Stimulated activated CD8-positive, alpha-beta memory T cell treated with anti-CD3 and anti-CD28 coated beads, Interleukin-15, amount 100 ng/mL, for 4 hours (primary cell): ENCODE measurements at places on chromosomes 5 and 9.
A peak's percentile ranks its signal among the peaks of the same experiment; 100 is the strongest.

- DNase-seq = no peak
Measured at GRCh38 chr9:90007516-90008440, 403.0 kb downstream of the GADD45G start.

DNA sequence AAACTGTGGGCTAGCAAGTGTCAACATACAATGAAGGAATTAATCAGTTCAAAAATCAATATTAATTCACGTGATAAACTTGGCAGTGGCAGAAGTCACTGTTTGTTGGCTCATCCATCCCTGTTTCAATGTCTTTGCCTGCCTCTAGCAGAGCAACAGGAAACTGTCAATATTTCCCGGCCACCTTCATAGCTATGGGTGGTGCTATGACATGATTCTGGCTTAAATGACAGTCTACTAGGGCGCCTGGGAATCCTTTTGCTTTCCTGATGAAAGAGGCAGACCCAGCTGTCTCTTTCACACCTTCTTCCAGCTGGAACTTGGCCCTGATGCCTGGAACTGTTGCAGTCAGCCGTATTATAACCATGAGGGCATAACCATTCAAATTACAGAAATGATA is 72.1 kb upstream of the DNAH5 start:
- no peak for DNase-seq

- no peak for DNase-seq
Measured at GRCh38 chr9:132991351-132992300, 13.1 kb downstream of the GFI1B start.

- DNase-seq = no peak
Measured at GRCh38 chr9:35560625-35561337, 44.3 kb upstream of the TESK1 start.

DNA sequence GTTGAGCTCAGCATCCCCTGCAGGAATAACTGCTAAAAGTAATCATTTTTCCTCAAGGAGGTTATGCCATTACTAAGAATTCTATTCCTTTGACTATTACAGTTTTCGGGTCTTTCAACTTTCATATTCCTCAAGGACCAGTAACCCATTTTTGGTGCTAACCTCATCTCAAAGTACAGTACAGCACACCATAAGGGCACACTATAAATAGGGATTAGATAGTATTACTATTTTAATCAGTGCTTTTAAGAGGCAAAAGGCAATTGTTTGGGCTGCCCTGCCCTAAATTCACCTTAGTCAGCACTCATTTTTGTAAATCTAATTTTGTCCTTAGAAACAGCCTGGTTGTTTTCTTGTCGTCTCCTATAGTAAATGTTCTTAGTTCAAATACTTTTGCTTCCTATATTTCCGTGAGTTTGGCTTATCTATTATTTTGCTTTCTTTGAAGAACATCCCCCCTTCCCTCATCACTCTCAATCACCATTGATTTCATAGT is 13.6 kb upstream of the GARNL3 start:
- DNase-seq = no peak

- DNase-seq = no peak
Measured at GRCh38 chr5:179436321-179437122, 91.3 kb upstream of the ADAMTS2 start.

GRCh38 chr5:169283887-169284286 is 17.1 kb downstream of the SLIT3 start:
- no peak for DNase-seq

DNA sequence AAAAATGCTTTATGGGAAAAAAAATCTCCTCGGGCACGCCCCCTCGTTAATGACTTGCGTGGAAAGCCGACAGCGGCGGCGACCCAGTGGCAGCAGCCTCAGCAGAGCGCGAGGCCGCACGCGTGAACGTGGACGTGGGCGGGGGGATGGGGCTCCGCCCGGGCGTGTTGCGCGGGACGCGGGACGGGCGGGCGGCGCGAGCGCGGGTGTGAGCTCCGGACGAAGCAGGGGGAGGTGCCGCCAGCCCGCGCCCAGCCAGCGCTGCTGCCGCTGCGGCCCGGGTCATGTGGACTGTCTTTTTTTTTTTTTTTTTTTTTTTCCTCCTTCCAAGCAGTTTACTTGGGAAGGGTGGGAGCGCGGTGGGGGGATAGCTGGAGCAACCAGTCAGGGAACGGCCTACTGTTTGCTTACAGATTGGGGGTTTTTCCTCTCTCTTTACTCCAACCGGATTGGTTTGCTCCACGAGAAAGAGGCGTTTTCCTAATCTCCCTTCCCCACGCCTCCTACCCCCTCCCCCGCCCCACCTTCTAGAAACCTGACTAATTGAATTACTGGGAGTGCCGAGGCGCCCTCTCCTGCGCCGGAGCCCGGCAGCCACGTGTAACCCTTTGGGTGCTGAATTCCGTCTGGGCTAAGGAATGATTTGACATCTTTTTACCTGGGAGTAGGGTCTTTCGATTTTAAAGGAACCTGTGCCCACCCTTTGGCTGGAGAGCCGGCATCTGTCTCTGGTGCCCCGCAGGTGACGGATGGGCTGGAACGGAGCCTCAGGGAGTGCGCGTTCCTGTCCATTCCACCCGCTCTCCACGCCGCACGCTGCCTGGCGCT is 1.7 kb upstream of the EFNA5 start:
- DNase-seq = no peak

DNA sequence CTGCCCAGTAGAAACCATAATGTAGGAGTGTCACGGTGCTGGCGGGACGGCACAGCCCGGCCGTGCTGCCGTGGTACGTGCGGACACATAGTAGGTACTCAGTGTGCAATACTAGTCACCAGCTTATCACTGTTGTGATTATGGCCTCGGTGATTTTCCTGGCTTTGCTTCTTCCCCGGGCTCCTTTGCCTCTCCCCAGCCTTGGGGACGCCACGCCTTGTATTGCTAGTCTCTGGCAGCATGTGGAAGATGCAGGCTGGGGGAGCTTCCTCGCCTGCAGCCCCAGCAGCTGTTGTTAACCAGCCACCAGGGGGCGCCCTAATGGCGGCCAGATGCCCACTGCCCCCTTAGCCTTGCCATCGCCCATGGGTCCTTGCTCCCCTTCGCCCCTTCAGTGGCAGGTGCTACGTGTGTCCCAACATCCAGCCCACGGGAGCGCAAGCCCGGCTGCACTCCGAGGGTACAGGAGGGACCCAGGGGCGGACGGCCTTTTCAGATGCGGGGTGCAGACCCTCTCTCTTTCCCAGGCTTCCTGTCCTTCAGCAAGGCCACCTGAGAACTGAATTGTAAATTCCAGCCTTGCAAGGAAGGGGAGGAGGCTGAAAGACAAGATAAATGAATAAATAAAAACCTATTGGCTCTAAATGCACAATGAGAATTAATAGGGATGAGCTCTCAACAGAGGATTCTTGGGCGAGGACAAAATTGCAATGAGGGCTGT is 8.0 kb downstream of the NTNG2 start:
- DNase-seq = peak; percentile 14

DNA sequence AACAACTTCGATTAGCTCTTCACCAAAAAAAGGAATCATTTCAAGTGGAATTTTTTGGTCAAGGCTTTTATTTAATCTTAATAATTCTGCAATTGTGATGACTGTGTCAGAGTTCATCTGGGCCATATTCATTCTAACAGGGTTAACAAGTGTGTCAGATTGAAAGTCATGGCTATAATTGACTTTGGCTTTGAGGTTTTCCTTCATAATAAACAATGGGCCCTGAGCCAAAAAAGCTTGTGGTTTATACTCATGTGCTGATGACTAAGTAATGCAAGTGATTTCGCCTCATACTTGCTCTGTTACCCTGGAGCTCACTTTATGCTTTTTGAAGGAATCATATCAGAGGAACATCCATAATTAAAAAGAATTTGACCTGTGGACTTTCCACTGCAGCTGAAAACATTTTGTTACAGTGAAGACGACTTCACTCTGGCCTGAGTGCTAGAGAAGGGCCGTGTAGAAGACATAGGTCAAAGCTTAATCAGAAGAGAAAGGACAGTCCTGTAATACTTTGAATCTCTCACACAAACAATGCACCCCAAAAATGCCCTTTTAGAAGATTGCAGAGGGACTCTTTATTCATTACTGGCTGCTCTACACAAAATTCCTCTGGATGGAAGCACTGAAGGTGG is 101.7 kb downstream of the GDNF start:
- no peak for DNase-seq

GRCh38 chr5:171542525-171543140 is 123.2 kb downstream of the FGF18 start:
- DNase-seq = no peak

DNA sequence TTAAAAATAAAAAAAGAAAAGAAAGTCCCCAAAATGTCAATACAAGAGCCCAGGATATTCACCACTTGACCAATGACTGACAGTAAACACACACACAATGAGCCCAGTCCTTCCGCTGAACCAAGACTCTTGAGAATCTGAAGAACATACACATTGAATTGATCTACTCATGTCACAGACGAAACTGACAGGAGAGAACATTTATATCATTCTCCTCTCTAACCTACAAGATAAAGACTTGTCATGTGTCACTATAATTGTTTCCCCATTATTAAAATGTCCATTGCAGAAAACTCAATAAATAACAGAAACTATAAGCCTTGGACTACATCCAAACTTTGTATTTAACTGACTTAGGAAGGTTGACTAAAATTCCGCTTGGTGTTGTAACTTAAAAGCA is 296.7 kb downstream of the EPB41L4A start:
- no peak for DNase-seq

DNA sequence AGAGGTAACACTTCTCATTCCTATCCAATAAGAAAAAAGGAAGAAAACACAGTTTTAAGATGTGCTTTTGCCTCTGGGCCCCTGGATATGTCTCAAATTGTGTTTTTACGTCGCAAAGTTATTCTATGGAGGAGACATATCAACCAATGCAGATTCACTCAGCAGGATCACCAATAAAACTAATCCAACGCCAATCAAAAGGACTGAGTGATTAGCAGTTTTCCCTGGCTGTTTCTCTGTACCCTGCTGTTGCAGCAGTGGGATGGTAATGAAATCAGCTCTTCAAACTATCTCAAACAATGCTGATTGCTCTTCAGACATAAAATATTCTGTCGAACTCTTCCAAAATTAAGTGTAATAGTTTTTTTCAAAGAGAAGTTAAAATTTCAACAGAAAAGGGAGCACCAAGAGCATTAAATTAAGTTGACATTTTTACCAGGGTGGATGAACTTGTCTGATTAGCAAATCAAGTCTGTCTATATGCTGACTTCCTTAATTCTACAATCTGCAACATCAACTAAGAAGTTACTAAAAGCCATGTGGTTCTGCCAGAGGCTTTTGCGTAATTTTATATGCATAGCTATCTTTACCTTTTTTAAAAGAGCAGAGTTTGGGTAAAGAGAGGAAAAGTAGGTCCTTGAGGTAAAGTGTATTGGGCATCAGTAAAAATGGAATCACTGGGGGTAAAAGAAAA is 9.7 kb upstream of the HK3 start:
- DNase-seq = no peak

DNA sequence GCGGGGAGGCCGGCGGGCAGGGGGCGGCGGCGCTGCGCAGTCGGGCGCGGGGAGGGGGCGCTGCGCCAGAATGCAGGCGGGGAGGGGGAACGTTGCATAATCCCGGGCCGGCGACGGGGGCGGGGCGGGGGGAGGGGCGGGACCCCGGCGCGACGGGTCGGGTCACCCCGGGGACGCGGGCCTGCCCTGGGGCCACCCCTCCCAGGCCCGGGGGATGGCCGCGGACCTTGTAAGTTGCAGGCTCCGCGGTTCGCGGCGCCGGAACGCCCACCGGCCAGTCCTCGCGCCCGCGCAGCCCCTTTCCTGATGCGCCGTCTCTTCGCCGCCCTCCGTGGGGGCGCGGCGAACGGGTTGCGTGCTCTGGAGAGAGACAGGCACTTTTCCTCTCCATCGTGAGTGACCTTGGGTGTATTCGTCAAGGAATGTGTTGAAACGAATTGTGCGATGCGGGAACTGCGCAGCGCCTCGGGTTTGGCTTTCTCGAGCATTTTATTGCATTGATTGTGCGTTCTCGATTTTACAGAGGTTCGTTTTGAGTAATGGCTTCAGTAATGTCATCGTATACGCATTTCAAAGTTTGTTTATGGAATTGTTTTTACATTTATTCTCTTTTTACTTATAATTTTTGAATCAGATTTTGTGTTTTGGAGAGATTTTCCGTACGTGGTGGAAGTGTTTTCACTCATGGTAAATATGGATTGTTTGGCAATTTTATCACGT is 802 bp downstream of the SPIN1 start:
- no peak for DNase-seq

GRCh38 chr5:158761161-158761560 is 338.6 kb downstream of the EBF1 start:
- DNase-seq = no peak

DNA sequence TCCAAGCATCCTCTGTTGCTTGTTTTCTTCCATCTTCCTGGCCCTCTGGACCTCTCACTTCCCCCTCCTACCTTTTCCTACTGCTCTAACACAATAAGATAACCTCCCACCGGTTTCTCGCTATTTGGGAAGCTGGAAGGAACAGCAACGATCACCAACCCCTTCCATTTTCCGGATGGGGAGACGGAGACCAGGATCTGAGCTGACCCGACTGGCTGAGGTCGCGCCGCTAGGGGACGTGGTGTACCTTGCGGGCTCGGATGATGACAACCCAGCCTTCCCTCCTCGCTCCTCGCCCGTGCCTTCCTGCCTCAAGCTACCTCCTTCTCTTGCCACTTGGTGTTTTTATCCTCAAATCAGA is 1.9 kb downstream of the LPAR1 start:
- no peak for DNase-seq

- no peak for DNase-seq
Measured at GRCh38 chr9:5631026-5631425, 2.1 kb downstream of the RIC1 start.

DNA sequence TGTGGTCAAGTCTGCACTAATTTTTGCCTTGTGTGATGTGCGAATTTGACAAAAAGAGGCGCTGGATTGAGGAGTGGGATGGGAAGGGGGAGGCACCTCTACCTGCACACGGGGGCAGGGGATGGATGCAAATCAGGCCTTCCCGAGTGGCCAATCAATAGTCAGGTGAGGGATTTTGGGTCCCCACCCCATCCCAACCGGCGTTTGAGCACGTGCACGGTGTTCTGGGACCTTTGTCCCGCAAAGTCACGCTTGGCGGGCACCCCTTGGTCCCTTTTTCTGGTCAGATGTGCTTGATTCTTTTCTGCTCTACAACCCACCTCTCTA is 685 bp upstream of the ADAMTS19 start:
- no peak for DNase-seq

DNA sequence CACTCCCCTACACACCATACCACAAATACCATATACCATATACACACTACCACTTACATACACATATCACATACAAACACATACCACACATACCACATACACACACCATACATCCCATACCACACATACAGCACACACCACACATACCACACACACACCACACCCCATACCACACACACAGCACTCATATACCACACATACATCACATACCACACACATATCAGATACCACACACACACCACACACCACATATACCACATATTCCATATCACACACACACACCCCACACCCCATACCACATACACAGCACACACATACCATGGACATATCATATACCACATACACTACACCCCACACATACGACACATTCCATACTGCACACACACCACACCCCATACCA is 276.6 kb downstream of the GADD45G start:
- no peak for DNase-seq
